Stimulated activated CD8-positive, alpha-beta memory T cell treated with anti-CD3 and anti-CD28 coated beads, Interleukin-2, amount 100 ng/mL, for 1 hour (primary cell): ENCODE measurements at places on chromosomes 5 and 9.

DNA sequence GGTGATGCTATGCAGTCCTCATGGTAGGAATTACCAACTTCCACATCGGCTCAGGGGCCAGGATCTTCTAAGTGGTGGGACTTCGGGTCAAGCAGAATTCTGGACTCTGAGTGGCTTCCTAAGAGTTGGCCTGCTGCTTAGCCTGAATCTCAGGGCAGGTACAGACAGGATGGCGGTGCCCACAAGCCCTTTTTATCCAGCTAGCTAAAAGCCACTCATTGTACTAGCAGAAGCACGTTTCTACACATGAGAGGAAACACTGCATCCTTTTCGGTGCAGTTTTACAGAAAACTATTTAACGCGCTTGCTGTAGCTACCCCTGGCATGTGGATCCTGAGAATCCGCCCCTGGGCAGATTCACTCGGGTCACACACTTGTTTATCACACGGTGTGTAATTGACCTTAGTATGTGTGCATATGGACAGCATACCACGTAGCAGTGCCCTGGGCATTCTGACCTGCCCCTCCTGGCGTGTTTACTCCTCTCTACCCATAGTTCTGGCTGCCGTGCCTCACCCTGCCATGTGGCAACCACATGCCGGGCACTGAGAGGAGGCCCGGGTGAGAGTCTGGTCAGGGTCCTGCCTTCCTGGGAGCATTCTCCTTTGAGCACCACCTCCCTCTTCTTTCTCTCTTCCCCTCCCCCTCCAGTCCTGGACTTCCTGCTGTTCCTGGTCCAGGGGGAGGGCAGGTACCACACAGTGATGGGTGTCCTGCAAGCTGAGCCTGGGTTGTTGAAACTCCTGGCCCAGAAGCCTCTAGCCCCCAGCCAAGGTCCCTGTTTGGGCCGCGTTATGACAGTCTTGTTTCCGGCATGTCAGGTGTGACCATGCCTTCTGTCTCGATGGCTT, 65.9 kb downstream of the DAB2IP start:
- no peak for DNase-seq

DNA sequence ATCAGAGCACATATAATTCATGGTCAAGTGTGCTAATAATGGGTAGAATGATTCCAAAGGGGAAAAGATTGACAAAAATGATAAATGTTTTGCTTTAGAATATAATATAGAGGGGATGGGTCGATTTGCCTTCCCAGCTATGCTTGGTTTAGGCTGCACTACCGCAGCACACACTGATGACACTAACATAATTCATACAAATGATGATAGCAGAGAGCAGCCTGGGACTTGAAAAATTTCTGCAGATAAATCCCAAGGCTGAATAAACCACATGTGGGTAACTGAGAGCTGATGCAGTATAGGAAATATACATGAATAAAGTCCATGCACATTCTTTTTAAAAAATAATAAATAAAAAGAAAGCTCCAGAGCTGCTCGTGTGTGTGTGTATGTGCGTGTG, 54.5 kb downstream of the EFNA5 start:
- no peak for DNase-seq

- no peak for DNase-seq
Measured at GRCh38 chr9:131297903-131298302, 8.4 kb downstream of the PLPP7 start.

DNA sequence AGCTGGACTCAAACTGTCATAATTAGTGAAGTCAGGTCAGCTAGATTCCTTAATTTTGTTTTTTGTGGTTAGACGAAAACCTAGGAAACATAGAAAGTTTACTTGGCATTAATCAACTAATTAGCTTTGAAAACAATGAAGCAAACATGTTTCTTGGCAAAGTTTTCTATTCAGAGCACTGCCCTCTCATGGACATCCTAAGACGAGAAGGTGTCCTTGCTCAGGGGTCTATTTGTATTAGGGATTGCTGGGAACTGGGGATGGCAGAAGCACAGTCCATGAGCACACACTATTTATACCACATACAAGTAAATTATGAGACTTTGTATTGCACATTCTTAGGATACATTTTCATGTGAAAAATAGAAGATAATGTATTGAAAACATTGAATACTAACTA, 49.7 kb downstream of the POC5 start:
- DNase-seq, result no peak

DNA sequence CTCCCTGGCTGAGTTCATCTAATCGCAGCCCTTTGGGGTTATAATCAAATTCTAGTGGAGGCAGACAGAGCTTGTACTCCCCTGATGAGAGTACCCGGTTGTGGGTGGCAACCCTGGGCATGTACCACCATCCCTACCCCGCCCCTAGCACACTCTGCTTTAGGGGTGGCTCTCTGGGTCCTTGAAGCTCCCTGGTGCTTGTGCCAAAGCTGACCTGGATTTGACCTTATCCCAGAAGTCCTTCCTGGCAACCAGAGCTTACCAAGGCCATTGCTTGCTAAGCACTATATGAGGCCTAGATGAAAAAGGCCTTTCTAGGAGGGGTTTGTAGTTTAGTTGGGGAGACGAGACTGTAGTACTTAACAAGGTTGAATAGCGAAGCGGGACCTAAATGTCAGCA, 72.2 kb downstream of the RGS3 start:
- no peak for DNase-seq

- no peak for DNase-seq
Measured at GRCh38 chr9:135888766-135889394, 18.5 kb downstream of the CAMSAP1 start.

GRCh38 chr9:126499005-126499910, 114.5 kb upstream of the LMX1B start:
- no peak for DNase-seq

- no peak for DNase-seq
Measured at GRCh38 chr9:124392871-124393460, 22.3 kb downstream of the PSMB7 start.

DNA sequence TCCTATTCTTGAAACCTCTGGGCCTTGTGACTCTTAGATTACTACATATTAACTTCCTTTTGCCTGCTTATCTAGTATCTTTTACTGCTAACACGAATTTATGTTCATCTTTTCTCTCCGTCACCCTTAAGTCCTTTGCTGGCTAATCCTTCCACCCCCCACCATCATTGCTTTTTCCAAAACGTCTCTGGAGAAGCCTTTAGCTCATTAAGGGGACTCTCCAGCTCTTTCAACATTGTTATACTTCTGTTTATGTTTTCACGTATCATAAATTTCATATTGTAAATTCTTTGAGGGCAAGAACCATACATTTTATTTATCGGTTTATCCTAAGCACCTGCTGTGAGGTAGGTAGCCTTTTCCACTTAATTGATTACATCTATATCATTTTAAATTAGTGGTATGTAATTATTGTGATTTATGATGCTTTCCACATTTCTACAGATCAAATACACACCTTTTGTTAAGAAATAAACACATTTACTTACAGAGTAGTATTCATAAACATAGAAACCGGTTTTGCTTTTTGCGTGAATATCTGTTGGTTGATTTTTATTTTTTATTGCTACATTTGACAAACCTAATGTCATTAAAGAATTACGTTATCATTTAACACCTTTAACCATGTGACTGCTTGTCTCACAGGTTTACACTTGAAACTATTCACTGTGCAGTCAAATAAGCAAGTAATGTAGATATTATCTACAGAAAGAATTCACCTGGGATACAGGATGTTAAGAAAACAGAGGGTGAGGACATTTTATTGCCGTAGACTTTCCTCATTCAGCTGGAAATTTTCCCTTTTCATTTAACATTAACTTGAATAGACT, 15.4 kb upstream of the SNX2 start:
- no peak for DNase-seq

GRCh38 chr5:167696558-167697314, 594.7 kb upstream of the WWC1 start:
- DNase-seq, result no peak

DNA sequence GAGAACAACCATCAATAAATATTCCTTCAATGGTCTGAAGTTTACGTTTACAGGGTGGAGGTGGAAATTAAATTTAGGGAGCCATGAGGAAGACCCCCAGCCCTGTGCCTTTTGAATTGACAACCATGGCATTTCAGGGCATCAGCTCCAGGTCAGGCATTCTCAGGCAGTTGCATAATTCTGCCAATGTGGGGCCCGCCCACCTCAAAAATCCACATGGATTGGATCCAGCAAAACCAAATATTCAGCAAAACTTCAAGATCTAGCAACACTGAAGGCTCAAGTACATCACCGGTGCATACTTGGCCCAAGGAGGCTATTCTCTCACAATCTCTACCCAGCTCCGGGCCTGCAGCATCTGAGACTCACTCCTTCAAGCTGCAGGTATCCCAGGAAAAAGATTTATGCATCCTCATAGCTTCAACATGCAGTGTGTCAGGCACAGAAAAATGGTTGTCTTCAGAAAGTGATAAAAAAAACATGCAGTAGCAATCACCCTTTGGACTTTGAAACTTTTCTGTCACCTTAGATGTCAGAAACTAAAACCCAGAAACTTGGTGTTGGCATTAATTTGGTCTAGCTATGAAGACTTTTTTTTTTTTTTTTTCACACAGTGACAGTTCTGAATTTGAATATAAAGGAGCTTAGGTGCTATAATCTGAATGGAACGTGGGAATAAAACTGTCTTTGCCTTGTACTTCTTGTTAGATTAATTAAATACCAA, 21.4 kb upstream of the ANXA2R start:
- no peak for DNase-seq

DNA sequence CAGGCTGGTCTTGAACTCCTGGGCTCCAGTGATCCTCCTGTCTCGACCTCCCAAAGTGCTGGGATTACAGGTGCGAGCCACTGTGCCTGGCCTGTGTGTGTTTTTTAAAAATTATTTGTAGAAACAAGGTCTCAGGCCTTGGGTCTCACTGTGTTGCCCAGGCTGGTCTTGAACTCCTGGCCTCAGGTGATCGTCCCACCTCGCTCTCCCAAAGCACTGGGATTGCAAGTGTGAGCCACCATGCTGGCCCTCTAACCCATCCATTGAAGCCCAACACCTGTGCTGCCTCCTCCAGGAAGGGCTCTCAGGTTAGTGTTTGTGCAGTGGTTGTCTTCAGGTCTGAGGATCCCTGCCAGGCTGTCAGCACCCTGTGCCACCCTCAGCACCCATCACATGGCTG, 56.6 kb downstream of the CXXC5 start:
- no peak for DNase-seq

DNA sequence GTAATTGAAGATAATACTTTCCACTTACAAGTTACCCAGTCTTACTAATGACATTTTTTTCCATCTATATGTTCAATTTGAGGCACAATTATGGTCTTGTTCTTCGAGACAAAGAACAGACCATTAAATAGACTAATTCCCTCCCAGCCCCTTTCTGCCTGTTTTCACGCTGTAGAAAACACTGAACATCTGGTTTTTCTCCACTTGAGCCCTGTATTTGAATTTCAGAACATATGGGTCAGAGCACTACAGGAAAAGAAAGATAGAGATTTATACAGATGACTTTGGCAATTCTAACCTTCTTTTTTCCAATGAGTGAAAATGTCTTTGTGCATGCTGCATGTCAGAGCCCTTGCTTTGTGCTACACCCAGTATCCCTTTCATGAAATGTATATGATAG, 506.9 kb downstream of the LRRC70 start:
- no peak for DNase-seq
